ENCODE measurements at places on chromosomes 1 and 21. TPM values are rescaled to one million over a fixed set of nuclear protein-coding genes. Genes with fewer than 3 reads are reported as not detected.

The SLC22A15 gene
- total RNA-seq = 6.6 TPM

The CNR2 gene
- total RNA-seq = 0.12 TPM

The TESK2 gene
- total RNA-seq = 5.2 TPM

The BNIPL gene
- total RNA-seq = 55.8 TPM

The HES5 gene
- total RNA-seq = 1.3 TPM

The FABP3 gene
- 0.36 TPM for total RNA-seq

The OR2T11 gene
- total RNA-seq = not detected

The MTMR11 gene
- total RNA-seq = 5.8 TPM

The RGL1 gene
- total RNA-seq = 3.0 TPM

All from esophagus mucosa (tissue), 1 donor.